T-helper 17 cell (primary cell): ENCODE measurements at places on chromosomes 4 and X.

GRCh38 chr4:40340030-40340429 is 4.9 kb downstream of the CHRNA9 start:
- no peak for DNase-seq

- no peak for DNase-seq
Observed at GRCh38 chr4:83582289-83582785, 46.4 kb downstream of the GPAT3 start.

DNA sequence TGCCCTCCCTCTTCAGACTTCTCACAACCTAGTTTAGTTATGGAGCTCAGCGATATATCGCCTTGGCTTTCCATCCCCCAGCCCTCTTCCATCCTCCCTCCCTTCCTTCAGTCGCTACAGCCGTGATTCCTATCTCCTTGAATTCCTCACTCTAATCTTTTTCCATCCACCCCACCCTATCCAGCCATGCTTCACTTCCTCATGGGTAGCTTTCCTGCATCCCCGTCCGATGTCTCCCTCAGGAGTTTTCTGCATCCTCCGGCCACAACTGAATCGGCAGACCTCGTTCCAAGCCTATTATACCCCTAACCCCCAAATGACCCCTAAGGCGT is 456 bp downstream of the SNX12 start:
- no peak for DNase-seq

GRCh38 chrX:109732807-109733612 is at the start of gene ACSL4:
TSS of gene ACSL4 (minus strand) at chrX:109733257. CDS start at chrX:109683363, 49,894 bp downstream.
- peak; percentile 81 for DNase-seq

- DNase-seq: no peak
Observed at GRCh38 chrX:109926118-109926517, 76.8 kb upstream of the TMEM164 start.

DNA sequence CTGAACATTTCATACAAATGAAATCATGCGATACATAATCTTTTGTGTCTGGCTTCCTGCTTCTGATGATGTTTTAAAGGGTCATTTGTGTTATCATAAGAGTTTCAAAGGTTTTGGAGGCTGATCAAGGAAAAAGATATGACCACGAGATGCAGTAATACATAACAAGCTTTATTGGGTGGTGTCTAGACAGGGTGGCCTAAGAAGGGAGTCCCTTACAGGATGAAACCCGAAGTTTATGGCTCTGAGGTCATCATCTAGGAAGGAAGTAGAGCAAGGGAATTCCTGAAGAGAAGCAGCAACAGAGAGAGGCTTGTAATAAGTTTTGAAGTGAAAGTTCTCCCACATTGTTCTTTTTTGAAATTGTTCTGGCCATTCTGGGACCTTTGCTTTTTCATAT is 40.8 kb upstream of the SOD3 start:
- DNase-seq: no peak

DNA sequence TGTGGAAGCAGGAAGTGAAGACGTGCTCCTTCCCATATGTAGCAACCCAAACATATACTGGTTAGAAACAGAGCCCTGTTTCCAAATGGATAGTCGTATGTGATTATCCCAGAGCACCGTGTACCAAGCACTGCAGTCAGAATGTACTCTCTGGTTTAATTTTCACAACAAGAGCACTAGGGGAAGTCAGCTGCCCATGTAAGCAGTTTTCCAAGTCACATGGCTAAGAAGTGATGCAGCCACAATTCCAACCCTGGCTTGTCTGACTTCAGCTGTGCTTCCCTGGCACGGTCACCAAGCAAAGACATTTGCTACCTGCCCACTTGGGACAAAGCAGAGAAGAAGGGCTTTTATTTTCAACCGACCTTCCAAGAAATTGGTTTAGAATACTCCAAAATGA is 28.2 kb upstream of the CEP135 start:
- no peak for DNase-seq

- no peak for DNase-seq
Observed at GRCh38 chrX:120823556-120823955, 52.1 kb downstream of the CT47B1 start.

- no peak for DNase-seq
Observed at GRCh38 chrX:140572724-140573123, 67.9 kb upstream of the SOX3 start.

DNA sequence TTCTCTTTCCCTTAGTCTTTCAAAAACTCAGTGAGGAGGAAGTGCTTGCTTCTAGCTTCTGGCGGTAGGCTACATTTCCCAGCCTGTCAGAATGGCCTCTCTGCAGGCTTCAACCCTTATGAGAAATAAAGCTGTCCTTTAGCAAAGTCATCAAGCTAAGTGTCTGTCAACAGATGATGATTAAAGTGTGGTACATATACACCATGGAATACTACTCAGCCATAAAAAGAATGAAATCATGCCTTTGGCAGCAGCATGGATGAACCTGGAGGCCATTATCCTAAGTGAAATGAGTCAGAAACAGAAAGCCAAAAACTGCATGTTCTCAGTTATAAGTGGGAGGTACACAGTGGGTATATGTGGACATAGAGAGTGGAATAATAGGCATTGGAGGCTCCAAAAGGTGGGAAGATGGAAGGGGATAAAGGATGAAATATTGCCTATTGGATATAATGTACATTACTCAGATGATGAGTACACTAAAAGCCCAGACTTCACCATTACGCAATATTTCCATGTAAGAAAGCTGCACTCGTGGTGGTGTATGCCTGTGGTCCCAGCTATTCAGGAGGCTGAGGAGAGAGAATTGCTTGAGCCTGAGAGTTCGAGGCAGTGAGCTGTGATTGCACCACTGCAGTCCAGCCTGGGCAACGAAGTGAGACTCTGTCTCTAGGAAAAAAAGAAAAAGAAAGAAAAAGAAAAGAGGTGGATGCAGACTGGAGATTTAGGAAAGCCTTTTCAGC is 7.9 kb downstream of the TRIM2 start:
- no peak for DNase-seq

GRCh38 chrX:143095816-143096215 is 70.1 kb downstream of the SPANXN4 start:
- DNase-seq: no peak

- no peak for DNase-seq
Observed at GRCh38 chr4:153420361-153420760, 45.8 kb upstream of the TMEM131L start.

- no peak for DNase-seq
Observed at GRCh38 chr4:2702361-2702760, 53.8 kb downstream of the TNIP2 start.

- no peak for DNase-seq
Observed at GRCh38 chr4:85736571-85736970, 261.6 kb downstream of the ARHGAP24 start.

DNA sequence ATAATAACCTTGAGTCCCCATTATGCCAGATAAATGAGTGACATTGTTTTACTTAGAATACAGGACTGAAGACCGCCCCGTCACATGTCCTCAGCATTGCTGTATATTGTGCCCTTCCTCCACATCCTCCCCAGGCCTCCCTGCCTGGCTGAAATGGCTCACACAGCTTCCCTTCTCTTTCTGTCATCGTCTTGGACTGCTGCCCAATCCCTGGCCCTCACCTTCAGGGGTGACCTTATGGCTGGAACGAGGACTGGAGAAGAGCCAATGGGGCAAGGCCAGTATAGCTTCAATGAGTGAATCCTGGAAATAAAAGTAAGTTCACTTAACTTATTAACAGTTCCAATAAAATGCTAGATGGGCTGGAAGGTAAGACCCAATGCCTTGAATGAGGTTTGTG is 2.7 kb downstream of the KCNE5 start:
- no peak for DNase-seq

- DNase-seq: no peak
Observed at GRCh38 chrX:118824173-118824730, 628 bp downstream of the ZCCHC12 start.

DNA sequence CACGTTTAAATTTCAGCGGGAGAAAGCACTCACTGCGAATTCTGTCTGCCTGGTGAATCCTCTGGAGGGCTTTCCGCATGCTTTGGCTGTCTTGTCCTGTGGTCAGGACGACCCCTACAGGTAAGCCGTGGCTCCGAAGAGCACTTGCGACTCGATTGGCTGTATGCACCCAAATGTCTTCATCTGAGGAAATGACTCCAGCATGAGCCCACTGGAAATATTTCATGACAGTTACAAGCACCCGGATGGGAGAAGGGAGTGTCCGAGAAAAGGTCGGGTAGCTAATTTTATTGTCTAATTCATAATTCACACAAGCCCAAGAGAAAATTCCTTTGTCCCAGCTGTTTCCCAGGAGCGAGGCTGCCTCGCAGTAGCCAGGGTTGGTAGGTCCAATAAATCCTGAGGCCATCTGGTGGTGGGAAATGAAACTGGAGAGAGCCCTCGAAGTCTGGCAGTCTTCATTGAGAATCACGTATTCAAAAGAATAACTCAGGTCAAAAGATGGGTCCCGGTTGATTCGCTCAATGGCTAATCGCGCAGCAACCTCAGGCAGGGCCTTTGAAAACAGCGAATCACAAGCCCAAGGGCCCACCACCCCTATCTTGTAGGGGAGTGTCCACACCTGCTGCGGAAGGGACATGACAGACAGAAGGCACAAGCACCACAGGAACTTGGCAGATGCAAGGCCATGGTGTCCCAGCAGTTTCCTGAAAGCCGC is 6.6 kb downstream of the GUCY2F start:
- DNase-seq: no peak

GRCh38 chrX:10833299-10834169 is 213.1 kb upstream of the MID1 start:
- no peak for DNase-seq

DNA sequence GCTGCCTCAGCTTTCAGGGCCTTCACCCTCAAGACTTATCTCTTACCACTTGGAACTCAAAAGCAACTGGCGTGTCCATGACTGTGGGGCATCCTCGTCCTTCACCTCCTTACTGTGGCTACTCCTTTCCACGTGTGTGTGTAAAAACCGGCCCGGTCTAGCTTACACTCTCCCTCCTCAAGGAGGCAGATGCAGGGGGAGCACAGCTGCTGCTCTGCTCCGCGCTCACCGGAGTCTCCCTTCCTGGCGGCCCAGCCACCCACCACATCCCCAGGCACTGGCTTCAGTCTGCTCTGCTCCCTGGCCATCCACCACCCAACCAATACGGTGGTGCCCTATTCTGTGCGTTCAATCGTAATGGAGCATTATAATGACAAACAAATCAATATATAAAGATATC is 8.3 kb downstream of the RNF212 start:
- DNase-seq: no peak

DNA sequence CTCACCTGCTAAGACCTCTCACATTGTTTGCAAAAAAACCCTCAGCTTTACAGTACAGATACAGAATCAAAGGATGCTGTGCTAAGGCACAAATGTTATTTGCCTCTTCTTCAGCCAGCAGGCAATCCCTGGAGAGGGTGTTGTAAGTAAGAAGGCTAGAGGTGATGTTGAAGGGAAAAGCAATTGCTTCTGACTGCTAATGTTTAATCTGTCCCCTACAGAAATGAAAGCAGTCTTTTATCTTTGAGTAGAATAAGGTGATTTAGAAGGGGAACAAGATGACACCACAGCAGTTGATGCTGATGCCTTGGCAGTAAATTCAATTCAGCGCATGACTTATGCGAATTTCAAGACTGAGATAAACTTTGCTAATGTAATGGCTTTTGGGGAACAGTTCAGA is 1064.8 kb upstream of the IGFBP7 start:
- DNase-seq: no peak

DNA sequence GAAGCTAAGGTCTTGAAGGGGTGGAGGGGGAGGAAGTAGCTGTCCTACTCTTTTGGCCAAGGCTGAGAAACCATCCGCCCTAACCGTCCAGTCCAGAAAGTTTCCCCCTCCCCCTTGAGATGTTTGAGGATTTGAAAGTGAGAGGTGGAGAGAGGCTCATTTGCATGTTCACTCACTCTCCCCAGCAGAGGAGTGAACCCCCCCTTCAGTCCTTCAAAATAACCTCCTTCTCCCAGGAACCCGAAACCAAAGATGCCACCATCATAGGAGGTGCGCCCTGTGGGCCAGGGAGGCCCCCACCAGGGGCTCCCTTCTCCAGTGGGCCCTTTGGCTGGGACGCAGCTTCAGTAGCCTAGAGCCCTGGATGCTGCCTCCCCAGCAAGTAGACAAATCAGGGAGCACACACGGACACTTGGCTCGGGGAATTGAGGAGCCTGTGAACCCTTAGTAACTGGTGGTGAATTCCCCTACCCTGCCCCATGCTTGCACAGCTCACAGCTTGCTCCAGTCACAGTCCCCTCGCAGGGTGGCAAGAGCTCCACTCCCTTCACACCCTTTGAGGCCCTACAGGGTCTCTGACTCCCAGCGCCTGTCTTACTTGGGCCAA is 25.6 kb downstream of the ELF4 start:
- no peak for DNase-seq

DNA sequence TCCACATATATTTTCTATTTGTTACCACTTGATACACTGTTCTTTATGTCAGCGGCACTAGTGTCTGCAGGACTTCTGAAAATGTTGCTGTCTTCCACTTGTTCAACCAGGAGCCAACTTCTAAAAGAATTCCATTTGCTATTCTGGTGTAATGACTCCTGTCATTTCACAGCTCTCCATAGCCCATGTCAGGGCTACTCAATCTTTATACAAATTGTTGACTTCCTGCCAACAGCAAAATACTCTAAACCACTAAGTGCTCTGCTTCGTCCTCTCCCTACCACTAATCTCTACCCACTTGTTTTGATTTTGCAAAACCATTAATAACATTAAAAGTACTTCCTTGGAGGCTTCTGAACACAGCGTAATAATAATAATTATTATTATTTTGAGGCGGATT is 7.2 kb downstream of the CTSO start:
- no peak for DNase-seq

GRCh38 chr4:25857851-25858400 is 4.9 kb downstream of the SEL1L3 start:
- no peak for DNase-seq

DNA sequence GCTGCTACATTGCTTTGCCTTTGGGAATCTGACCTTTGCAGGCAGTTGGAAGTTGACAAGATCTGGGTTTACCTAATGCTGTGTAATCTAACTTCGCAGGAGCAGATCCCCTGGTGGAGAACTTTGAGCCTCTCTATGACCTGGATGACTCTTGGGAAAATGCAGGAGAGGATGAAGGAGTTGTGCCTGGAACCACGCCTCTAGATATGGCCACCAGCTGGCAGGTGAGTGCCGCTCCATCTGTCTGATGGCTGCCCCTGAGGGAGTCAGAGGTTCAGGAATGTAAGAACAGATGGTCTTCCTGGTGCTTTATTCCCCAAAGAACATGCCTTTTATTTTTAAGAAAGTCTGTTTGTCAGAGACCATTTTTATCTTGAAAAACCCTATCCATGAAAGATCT is 109.3 kb downstream of the NFKB1 start:
- no peak for DNase-seq

GRCh38 chr4:64718091-64718490 is 308.8 kb upstream of the TECRL start:
- DNase-seq: no peak

DNA sequence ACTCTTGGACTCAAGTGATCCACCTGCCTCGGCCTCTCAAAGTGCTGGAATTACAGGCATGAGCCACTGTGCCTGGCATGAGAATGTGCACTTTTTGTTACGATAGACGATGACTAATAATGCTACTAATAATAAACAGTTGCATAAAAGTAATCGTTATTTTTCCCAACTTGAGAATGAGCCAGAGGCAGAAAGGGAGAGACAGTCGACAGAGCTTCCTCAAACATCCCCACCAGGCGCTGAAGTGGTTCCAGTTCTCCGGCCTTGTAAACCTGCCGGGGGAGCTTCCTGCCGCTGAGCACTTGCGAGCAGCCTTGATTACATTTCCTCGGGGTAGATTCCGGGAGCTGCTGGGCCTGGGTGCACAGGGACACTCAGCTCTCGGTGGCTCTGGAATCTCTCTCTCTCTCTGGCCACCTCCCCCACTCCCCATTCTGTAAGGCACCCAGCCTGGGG is 8.9 kb upstream of the HTRA3 start:
- no peak for DNase-seq

GRCh38 chrX:2501559-2502102 is 855 bp upstream of the DHRSX start:
- DNase-seq: no peak

GRCh38 chr4:8643441-8643840 is 50.9 kb downstream of the CPZ start:
- DNase-seq: no peak
